ENCODE measurements at places on chromosomes 4 and X. TPM values are rescaled to one million over a fixed set of nuclear protein-coding genes. Genes with fewer than 3 reads are reported as not detected.

Gene BEND2
- total RNA-seq: not detected

Gene FAM53A
- total RNA-seq: 1.4 TPM

Gene PAGE2B
- not detected for total RNA-seq

Gene HS3ST1
- total RNA-seq: 6.3 TPM

Gene MTTP
- total RNA-seq: 1.5 TPM

Gene CLDN2
- 0.09 TPM for total RNA-seq

Gene TACR3
- total RNA-seq: not detected

Gene GLRA2
- 0.57 TPM for total RNA-seq

DNA sequence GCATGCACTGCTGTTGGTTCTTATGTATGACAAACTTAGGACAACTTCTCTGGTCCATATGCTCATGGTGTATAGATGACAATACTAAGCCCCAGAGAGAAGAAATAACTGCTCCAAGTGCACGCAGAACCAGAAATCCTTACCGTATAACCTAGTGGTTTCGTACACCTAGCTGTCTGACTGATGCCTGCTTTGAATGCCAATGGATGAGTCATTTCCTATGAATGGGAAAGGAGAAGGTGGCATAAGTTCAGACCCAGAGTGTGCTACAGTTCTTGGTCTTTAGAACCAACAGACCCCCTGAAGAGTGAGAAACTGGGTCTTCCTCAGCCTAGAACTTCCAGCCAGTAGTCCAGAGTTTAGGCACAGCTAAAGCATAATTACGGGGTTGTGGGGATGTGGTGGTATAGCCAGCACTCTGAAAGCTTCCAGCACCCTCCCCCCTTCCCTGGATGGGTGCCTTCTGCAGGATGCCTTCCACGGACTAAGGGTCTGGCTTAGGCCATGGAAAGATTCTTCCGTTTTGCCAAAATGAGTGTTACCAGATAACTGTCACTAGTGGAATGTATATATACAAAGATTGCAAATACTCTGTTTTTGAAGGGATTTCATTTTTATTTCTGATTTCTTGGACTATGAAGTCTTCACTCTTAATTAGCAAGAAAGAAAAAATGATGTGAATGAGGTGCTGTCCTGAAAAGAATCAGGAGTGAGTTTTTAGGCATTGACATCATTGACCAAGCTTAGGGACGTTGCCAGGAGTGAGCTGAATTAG lies 84.6 kb upstream of the PACRGL start:
- DNase-seq: no peak

DNA sequence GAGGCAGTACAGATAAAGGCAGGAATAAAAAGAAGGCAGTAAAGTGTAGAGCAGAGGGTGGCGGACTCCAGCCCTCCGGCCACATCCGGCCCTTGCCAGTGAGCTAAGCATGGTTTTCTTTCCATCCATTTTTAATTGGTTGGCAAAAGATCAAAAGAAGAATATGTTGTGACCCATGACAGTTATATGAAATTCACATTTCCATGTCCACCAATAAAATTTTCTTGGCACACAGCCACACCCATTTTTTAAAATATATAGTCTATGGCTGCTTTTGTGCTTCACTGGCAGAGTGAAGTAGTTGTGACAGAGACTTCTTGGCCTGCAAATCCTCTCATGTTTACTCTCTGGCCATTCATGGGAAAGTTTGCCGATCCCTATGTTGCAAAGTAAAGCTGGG lies 29.8 kb downstream of the SLC9A6 start:
- DNase-seq: no peak

DNA sequence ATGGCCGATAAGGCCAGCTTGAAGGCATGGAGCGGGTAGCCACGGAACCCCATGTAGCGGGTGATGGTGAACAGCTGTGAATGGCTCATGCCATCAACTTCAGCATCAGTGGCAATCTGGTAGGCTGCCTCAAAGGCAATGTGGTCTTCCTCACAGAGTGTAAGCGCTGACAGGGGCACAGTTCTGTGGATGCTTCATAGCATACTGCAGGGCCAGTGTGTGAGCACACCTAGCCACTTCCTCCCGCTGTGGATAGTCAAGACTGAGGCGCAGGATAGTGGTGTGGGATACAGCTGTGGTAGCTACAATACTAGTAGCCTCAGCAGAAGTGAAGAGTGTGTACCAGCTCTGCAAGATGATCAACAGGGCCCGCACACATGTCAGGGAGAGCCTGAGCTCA lies 40.5 kb downstream of the C4orf33 start:
- DNase-seq: no peak

DNA sequence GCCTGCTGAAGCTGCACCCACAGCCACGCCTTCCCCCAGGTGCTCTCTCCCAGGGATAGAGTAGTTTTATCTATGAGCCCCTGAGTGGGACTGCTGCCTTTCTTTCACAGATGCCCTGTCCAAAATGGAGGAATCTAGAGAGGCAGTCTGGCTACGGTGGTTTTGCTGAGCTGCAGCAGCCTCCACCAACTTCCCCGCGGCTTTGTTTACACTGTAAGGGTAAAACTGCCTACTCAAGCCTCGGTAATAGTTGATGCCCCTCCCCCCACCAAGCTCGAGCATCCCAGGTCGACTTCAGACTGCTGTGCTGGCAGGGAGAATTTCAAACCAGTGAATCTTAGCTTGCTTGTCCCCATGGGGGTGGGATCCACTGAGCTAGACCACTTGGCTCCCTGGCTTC lies 84.5 kb downstream of the PRKG2 start:
- no peak for DNase-seq

DNA sequence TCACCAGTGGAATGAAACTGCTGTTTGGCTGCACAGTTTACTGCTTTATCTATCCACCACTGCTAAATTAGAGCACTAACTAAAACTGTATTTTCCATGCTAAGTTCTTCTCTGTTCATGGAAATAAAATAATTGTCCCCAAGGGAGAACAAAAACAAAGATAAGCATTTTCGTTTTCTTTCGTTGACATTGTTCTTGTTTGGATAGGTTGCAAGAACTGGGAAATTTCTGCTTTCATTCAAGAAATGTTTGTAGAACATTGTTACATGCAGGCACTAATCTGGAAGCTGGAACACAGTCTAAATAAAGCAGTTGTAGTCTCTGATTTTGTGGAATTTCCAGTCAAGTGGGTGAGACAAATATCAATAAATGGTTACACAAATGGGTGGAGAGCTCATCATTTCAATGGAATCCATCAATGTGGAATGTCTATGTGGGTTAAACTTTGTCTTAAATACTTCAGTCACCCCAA lies 5.8 kb upstream of the CXCL8 start:
- DNase-seq: no peak

GRCh38 chr4:152217896-152218295 lies 318.0 kb downstream of the FBXW7 start:
- DNase-seq: no peak

DNA sequence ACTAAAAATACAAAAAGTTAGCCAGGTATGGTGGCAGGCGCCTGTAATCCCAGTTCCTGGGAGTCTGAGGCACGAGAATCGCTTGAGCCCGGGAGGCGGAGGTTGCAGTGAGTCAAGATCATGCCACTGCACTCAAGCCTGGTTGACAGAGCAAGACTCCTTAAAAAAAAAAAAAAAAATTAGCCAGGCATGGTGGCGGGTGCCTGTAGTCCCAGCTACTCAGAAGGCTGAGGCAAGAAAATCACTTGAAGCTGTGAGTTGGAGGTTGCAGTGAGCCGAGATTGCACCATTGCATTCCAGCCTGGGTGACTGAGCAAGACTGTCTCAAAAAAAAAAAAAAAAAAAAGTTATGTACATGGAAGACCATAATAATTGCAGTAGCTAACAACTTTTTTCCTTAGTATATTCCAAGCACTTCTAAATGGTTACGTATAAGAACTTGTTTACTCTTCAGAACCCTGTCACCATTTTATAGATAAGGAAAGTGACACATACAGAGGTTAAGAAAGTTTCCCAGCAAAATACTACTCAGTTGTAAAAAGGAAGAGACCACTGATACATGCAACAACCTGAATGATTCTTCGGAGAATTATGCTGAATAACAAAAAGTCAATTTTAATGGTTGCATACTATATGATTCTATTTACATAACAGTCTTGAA lies 24.5 kb downstream of the RUFY3 start:
- DNase-seq: no peak

- no peak for DNase-seq
Measured at GRCh38 chr4:3196670-3197359, 52.1 kb upstream of the MSANTD1 start.

DNA sequence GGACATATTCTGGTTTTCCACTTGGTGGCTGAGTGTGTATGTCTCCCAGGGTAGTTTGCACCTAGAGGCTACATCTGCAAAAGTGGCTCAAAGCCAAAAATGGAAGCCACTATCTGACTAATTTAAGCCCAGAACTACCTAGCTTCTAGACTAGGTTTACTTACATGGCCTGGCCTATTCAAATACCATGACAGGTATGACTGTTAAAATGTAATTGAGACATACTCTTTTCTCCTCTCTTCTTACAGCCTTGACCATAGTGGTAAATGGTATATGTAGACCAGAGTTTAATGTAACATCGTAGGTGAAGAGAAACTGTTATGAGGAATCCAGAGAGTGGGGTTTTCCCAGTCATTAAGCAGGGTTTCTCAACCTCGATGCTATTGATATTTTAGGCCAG lies 2.6 kb upstream of the TRPC5 start:
- DNase-seq: no peak

- DNase-seq: no peak
Measured at GRCh38 chr4:126604268-126604867, 1028.4 kb upstream of the INTU start.

GRCh38 chr4:84500386-84501201 lies 1.5 kb upstream of the NKX6-1 start:
- DNase-seq: no peak

DNA sequence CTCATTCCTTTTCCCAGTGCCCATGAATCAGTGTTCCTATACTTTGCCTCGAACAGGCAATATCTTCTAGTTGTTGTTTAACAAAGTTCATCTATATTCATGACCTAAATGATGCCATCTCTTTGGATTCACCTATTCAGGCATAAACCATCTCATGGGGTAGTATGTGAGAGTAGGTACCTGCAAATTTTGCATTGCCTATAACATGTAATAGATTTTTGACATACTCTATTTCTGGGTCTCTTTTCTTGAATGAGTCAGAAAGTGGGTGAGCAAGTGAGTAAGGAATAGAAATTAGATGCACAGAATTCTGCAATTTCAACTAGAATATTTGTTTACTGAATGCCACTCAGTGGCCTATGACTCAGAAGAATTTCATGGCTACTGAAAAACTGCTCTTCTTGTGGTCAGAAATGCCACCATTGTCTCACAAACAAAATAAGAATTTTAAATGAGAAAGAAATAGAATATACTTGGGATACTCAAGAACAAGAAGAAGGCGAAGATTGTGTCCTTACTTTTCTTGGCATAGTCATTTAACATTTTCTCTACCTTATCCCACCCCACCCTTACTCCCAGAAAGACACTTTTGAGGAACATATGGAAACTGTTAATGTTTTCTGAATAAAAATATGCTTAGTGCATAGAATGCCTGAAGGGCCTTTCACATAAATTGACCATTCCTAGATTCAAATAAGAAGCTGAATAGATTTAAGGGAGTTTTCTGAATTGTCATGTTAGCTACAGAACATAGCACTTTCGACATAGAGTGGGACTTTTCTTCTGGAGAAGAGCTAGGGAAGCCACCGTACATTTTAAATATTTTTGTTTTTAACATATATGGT lies 86.8 kb downstream of the HHIP start:
- no peak for DNase-seq

- no peak for DNase-seq
Measured at GRCh38 chr4:82515705-82516104, 46.1 kb downstream of the TMEM150C start.

GRCh38 chrX:67624325-67624724 lies 80.5 kb downstream of the AR start:
- DNase-seq: no peak

GRCh38 chr4:103757631-103758030 lies 37.8 kb upstream of the TACR3 start:
- DNase-seq: no peak

- DNase-seq: no peak
Measured at GRCh38 chrX:76931518-76931917, 504.0 kb downstream of the MAGEE1 start.

GRCh38 chrX:87468941-87469340 lies 48.7 kb upstream of the KLHL4 start:
- no peak for DNase-seq

DNA sequence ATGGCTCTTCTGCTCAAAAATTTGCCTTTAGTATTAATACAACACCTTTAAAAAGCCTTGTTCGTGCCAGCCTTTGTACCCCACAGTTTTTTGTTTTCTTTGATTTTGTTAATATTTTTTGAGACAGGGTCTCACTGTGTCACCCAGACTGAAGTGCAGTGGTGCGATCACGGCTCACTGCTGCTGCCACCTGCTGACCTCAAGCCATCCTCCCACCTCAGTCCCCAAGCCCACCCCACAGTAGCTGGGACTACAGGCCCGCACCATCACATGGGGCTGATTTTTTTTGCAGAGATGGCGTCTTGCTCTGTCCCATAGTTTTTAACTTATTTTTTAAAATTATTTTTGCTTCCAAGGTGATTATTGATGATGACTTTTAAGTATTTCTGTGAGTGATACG lies 134.0 kb downstream of the HTR2C start:
- no peak for DNase-seq

DNA sequence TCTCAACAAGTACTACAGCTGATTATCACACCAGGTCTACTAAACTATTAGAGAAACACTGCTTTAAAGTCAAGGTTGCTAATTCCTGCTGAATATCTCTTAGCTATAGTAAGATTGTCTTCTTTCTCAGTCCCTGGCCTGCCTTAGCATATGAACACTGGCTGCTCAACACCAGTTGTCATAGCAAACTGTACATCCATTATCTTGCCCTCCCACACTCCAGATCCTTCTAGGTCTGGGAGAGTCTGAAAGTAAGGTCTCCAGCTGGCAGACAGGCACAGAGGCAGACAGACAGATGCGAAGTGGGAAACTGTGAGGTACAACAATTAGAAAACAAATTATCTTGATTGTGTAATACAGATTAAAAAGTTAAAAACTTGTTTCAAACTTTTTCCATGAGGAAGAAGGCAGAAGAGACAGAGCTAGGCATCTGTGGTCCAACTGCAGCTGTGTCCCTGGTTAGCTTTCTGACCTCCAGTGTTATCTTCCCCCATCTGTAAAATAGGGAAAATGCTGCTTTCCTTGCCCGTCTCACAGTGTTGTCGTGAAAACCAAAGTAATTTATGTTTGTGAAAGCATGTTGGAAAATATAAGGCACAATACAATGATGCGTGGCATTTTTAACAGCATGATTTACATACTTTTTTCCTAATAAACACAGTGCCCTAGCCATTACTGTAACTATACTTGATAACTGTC lies 133.8 kb downstream of the KLHL13 start:
- DNase-seq: no peak

DNA sequence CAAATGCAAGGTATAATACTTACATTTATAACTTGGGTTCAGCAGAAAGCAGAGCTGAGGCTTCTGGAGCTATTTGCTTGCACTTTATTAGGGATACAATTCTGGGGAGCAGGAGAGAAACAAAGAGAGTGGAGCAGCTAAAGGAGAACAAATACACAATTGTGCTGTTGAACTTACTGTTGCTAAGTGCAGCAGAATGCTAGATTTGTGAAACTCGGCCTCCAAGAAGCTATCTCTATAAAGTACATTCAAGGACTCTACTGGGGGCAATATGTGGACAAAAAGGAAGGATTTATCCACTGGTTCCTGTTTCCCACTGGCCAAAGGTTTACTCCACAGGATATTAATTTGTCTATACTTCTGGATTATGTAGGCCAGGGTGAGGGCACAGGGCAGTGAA lies 86.8 kb downstream of the PPP1R2C start:
- DNase-seq: no peak

- no peak for DNase-seq
Measured at GRCh38 chrX:19086102-19086772, 36.0 kb downstream of the ADGRG2 start.

- no peak for DNase-seq
Measured at GRCh38 chrX:136816975-136817374, 36.2 kb upstream of the ARHGEF6 start.

- DNase-seq: peak; percentile 67
Measured at GRCh38 chrX:49176421-49177326, 5.0 kb downstream of the PLP2 start.

Measured in mucosa of descending colon (tissue), 3 donors.